ENCODE measurements at places on chromosomes 5 and 9.

DNA sequence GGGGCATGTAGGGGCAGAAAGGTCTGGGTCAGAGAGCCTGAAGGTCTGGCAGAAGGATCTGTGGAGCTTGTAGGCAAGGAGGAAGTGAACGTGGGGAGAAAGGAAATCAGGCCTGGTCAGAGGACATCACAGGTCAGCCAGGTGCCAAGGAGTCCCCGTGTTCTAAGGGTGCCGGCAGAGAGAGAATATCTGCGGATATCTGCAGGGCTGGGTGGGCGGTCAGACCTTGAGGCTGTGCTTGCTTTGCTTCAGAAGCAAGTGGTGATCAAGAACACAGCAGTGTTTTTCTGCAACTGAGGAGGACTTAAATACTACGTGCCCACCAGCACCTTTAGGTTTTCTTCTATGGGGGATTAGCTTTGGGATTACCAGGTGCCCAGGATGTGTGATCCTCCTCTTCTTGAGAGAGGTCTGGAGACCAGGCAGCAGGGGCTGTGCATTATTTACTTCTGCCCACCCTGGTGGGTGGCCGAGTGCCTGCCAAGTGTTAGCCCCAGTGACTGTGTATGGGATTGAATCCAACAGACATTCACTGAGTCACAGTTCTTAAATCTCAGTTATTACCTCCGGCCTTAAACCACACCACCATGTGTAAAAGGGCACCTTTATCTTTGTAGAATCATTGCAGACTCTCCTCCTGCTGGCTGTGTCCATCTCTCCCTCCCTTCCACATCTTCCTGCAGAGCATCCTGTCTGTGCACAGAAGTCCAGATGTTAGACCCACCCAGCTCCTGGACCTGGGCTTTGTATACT, 12.5 kb upstream of the SHB start:
- DNase-seq: no peak

DNA sequence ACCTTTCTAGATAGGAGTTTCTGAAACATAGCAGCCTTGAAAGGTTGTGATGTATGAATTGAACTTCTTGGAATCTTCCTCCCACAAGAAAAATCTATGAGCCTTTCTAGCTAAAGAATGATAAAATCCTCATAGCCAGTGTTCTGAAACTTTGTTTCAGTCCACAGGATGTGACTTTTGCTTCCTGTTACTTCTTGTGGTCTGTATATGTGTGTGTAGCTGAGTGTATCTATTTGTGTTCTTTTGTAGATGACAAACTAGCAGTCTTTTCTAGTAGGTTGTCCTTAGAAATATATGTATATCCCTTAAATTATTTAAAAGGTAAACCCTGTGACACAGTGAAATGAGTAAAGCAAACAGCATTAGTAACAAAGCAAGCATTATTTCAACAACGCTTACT, 188.8 kb downstream of the MRPS30 start:
- DNase-seq: no peak

GRCh38 chr9:112970939-112971338, 41.1 kb downstream of the ZNF883 start:
- no peak for DNase-seq

GRCh38 chr5:2999926-3000325, 248.4 kb upstream of the IRX2 start:
- no peak for DNase-seq

GRCh38 chr5:5490774-5491347, 68.4 kb downstream of the ICE1 start:
- peak; percentile 33 for DNase-seq

DNA sequence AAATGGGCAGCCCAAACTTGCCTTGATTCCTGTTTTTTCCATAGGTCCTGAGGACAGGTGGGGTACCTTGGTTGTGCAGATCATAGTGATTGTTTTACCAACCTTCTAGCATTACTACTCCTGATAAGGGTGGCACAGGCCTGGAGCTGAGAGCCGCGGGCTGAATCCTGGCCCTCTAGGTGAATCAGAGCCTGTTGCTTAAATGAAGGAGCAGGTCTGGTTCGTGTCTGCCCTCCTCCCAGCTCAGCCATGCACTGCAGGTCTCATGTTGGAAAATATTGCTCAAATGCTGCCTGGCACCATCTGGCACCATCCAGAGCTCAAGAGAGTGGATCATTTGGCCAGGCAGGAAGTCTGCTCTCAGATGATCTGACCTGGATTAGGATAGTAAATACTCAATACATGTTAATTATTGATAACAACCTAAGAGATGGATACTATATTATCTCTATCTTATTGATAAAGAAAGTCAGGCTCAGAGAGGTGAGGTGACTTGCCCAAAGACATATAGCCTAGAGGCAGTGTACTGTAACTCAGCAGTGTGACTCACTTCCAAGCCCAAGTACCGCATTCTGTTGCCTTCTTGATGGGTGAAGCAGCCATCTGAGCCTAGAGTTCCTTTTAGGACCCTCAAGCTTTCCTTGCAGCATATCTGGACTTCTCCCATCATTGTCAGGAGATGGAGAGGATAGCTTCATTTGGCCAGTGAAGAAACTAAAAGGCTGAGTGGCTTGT, 104.3 kb upstream of the PITX1 start:
- DNase-seq: no peak

DNA sequence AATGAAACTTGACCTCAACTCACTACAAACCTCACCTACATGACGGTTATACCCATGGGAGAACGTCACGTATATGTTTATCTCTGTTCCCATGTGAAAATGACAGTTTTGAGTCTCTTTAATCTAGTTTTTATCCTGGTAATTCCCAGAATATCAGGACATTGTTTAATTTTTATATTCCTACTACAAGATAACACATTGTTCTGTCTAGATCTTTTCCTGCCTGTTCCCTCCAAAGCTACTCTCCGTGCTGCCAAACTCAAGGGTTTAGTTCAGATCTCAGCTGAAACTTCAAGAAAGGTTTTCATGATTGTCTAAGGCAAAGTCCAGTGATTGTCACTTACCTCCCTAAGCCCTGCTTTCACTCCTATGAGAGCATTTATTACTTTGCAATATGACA, 1159.4 kb upstream of the SEMA6A start:
- no peak for DNase-seq

DNA sequence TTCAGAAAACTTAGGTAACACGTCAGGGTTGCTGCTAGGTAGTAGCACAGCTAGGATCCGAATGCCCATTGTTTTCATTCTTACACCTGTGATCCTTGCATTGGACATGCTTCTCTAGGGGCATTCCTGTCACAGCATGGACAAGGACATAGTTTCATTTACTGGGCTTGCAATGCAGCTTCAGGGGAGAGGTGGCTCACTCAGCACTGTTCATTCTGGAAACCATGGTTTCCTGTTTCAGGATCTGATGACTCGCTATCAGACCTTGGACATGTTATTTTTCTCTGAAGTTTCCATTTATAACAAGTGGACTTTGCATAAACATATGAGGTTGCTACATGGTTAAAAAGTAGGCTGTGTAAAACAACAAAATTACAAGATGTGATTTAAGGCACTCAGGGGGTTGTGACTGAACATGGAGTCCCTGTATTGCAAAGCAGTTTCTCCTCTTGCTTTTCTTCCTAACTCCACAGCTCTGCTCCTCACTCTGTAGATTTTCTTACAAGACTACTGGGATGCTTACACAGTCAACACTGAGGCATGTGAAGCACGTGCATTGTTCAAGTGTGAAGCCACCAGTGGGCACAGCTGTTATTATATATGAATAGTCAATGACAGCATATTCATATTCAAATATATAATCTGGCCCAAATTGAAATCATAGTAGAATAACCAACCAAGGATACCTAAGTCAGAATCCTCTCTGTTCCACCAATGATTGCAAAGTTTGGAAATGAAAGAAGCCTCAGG, 66.1 kb upstream of the STK32A start:
- DNase-seq: no peak

- peak; percentile 70 for DNase-seq
These were observed 178.9 kb downstream of the SH3GL2 start for GRCh38 chr9:17757816-17758215.

DNA sequence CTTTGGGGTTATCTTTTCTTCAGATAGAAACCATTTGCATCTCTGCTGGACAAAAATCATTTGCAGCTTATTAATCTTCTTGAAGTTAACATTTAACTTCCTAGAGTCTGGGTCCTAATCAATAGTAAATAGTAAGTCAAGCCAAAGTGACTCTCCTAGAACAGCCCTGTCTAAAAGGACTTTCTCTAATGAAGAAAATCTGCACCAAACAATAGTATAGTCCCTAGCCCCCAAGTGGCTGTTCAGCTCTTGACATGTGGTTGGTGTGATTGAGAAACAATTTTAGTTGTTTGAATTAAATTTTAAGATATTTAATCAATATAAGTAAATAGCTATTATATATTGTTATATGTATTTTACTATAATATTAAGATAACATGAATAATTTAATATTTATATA, 64.6 kb upstream of the SHB start:
- no peak for DNase-seq
